ENCODE measurements at places on chromosomes 6 and 20. TPM values are rescaled to one million over a fixed set of nuclear protein-coding genes. Genes with fewer than 3 reads are reported as not detected.

The CFAP61 gene
- 0.91 TPM for total RNA-seq

DNA sequence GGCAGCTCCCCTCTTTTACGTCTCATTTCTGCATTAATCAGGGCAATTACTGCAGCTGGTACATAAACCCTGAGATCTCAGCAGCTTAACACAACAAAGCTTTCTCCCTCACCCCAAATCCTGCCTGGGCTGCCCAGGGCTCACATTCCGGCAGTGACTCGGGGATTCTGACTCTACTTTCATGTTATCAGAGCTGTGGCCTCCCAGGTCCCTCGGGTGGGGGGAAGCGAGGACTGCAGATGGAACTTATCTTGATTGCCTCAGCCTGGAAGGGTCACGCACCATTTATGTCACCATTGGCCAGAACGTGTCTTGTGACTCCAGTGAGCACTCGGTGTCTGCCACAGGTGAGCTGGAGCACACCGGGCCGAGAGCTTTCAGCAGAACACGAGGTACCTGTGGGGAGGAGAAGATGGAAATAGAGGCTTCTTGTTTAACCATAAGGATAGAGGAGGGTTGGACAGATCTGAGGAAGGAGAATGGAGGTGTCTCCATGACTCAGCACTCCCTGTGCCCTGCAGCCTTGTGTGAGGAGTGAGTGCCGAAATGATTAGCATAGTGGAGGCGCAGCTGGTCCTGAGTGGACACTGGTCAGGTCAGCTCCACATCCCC, 88.5 kb upstream of the EXOC2 start:
- no peak for DNase-seq

The MOG gene
- not detected for total RNA-seq

The TAGAP gene
- total RNA-seq: 5.8 TPM

- DNase-seq: no peak
These were observed 132.1 kb upstream of the ADGRB3 start for GRCh38 chr6:68502946-68503345.

DNA sequence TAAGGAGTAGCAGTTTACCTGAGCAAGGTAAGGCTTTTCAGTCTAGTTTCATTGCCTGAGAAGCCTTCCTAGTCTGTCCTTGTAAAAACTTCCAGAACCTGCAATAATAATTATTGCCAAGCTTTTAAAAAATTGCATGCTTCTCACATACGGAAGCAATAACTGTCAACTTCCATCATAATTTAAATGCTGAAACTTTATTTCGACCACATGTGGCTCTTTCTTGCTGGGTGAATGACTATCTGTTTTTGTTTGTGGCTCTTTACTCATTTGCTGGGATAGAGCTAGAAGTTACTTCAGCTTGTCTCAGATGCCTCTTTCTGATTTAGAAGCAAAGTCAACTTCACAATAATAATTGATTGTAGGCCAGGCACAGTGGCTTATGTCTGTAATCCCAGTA, 95.9 kb upstream of the COL21A1 start:
- DNase-seq: no peak

- DNase-seq: no peak
These were observed 10.2 kb downstream of the ADRM1 start for GRCh38 chr20:62313021-62313420.

The MRAP2 gene
- total RNA-seq: 74.4 TPM

The SLC22A16 gene
- 0.55 TPM for total RNA-seq

The PTCHD4 gene
- 2.4 TPM for total RNA-seq

DNA sequence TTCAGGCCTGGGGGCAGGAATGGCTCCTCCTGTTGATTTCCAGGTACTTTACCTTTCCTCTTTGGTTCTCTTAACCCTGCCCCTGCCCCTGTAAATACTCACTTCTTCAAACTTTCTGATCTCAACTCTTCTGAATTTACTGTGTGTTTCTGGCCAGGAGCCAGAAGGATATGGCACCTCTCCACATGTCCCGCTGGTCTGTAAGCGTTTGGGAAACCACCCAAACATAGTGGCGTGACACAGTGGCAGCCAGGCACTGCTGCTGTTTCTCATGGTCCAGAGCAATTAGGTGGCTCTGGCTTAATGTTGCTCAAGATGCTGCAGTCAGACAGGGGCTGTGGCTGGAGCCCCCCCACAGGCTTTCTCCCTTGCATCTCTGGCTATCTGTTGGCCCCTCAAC, 374.5 kb downstream of the RNGTT start:
- no peak for DNase-seq

- no peak for DNase-seq
These were observed 898.0 kb upstream of the EYS start for GRCh38 chr6:66605011-66605410.

GRCh38 chr20:63819224-63819921, 11.7 kb downstream of the ZBTB46 start:
- no peak for DNase-seq

The SLC25A27 gene
- total RNA-seq: 45.9 TPM
